ENCODE measurements at places on chromosomes 11 and 22.

- no peak for DNase-seq
Measured at GRCh38 chr11:126059238-126059781, 3.4 kb downstream of the CDON start.

- DNase-seq = no peak
Measured at GRCh38 chr22:50704510-50705218, 32.0 kb downstream of the SHANK3 start.

GRCh38 chr11:75056814-75057213 lies 39.9 kb downstream of the OR2AT4 start:
- no peak for DNase-seq

- DNase-seq = no peak
Measured at GRCh38 chr11:124759266-124760204, 2.6 kb downstream of the ESAM start.

GRCh38 chr11:65204646-65205601 lies 23.2 kb downstream of the CAPN1 start:
- peak; percentile 41 for DNase-seq

- DNase-seq = no peak
Measured at GRCh38 chr11:12674571-12674935, 332 bp downstream of the TEAD1 start.

- DNase-seq = no peak
Measured at GRCh38 chr11:77981346-77981947, 13.0 kb downstream of the INTS4 start.

All from CD4-positive, alpha-beta T cell treated with Interleukin-4 for 1 hour (primary cell).